ENCODE measurements at places on chromosomes 7 and 10. TPM values are rescaled to one million over a fixed set of nuclear protein-coding genes. Genes with fewer than 3 reads are reported as not detected.

DNA sequence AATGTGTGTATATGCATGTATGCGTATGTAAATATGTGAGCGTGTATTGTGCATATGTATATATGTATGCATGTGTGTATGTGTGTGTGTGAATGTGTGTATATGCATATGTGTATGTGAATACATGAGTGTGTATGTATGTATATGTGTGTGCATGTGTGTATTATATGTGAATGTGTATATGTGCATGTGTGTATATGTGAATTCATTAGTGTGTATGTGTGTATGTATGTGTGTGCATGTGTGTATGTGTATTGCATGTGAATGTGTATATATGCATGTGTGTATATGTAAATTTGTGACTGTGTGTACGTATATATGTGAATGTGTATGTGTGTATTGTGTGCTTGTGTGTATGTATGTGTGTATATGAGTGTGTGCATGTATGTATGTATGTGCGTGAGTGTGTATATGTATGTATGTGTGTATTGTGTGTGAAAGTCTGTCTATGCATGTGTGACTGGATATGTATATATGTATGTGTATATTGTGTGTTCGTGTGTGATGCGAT is 455.9 kb downstream of the TYW1 start:
- no peak for DNase-seq

- no peak for DNase-seq
These were observed 9.9 kb downstream of the PIP4K2A start for GRCh38 chr10:22704471-22704911.

Gene GRM3
- 0.16 TPM for polyA plus RNA-seq

Gene SUN3
- not detected for polyA plus RNA-seq

GRCh38 chr7:57205000-57205399 is 72.8 kb upstream of the ZNF479 start:
- no peak for DNase-seq

GRCh38 chr10:49679480-49679893 is at the start of gene C10orf53:
C10orf53 (plus strand) TSS chr10:49679651; CDS start chr10:49679698, 47 bp downstream.
- DNase-seq = peak; percentile 79

GRCh38 chr10:71492872-71493271 is 96.2 kb downstream of the CDH23 start:
- DNase-seq = no peak

GRCh38 chr10:118737603-118738302 is 17.0 kb downstream of the CACUL1 start:
- peak; percentile 57 for DNase-seq

- peak; percentile 82 for DNase-seq
These were observed 84.3 kb downstream of the CD36 start for GRCh38 chr7:80722616-80723195.

- DNase-seq = no peak
These were observed 538.7 kb downstream of the DNAJB6 start for GRCh38 chr7:157875230-157876179.

- no peak for DNase-seq
These were observed 1.1 kb upstream of the ASB10 start for GRCh38 chr7:151188252-151188542.

DNA sequence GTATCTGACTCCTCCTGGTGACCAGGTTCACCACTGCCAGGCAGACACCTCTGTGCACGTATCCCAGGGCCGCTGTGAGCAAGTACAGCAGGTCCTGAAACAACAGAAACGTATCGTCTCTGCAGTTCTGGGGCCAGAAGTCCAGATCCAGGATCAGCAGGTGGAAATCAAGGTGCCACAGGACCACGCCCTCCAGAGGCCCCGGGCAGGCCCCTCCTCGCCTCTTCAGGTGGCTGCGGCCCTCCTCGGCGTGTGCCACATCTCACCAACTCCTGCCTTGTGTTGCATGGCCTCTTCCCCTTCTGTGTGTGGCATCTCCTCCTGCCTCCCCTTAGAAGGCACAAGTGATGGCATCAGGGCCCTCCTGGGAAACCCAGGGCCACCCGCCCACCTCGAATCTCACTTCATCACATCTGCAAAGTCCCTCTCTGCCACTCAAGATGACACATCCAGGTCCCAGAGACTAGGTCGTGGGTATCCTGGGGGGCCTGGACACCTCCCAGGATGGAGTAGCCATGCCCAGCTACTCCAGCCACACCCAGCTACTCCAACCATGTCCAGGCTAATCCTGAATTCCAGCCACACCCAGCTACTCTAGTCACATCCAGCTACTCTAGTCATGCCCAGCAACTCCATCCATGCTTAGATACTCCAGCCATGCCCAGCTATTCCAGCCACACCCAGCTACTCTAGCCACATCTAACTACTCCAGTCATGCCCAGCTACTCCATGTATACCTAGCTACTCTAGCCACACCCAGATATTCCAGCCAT is 52.6 kb upstream of the DNAAF5 start:
- no peak for DNase-seq

Gene PILRB
- polyA plus RNA-seq = 64.8 TPM

DNA sequence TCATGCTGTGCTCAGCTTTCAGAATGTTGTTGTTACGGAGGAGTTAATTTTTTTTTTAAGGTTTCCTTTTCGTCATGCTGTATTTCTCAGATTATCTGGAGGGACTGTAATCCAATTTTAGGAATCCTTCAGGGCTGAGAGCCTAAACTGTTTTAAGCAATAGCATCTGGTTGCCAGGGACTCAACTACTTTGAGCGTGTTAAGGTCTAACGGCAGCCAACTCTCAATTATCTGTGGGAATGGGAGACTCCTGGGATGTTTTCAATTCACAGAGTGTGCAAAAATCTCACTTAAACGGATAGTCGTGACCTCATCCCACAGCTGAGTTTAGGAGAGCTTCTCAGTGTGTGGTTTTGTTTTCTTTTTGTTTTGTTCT is 291.7 kb downstream of the AUTS2 start:
- DNase-seq = no peak

DNA sequence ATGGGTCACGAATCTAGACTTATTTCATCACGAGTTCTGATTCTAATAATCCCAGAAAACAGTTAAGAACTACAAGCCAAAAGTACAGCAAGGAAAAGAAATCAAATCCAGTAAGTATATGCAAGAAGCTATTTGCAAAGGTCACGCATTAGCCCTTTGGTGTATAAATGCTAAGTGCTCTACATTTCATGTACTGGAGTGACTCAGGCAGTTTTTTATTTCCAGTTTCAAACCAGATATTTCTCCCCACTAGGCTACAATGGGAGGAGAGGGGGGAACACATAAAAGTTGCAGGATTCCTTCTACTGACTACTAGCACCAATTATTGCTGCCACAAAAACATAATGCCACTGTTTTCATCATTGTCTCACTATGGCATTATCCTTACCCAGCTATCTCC is 148.0 kb downstream of the NRCAM start:
- no peak for DNase-seq

Gene ADRA2A
- 5.4 TPM for polyA plus RNA-seq

DNA sequence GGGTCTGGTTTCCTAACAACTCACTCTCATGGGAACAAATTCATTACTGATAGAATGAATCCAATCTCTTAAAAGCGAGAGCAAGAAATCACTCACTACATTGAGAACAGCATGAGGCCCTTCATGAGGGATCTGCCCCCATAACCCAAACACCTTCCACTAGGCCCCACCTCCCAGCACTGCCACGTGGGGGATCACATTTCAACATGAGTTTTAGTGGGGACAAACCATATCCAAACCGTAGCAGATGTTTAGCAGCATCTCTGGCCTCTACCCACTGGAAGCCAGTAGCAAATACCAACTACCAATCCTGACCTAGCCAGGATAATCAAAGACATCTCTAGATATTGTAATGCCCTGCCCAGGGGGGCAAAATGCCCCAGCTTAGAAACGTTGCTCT is 243.9 kb downstream of the ARHGAP21 start:
- DNase-seq = no peak

- no peak for DNase-seq
These were observed 59.1 kb downstream of the TASOR2 start for GRCh38 chr10:5743736-5744135.
